ENCODE measurements at places on chromosomes 12 and 14. TPM values are rescaled to one million over a fixed set of nuclear protein-coding genes. Genes with fewer than 3 reads are reported as not detected.

DNA sequence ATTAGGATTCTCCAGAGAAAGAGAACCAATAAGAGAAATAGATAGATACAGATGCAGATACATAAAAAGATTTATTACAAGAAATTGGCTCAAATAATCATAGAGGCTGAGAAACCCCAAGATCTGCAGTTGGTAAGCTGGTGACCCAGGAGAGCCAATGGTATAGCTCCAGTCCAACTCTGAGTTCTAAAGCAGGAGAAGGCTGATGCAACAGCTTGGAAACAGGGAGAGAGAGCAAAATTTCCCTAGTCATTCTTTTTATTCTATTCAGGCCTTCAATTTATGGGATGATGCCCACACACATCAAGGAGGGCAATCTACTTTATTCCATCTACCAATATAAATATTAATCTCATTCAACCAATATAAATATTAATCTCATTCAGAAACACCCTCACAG is 218.2 kb downstream of the PRKD1 start:
- no peak for DNase-seq

DNA sequence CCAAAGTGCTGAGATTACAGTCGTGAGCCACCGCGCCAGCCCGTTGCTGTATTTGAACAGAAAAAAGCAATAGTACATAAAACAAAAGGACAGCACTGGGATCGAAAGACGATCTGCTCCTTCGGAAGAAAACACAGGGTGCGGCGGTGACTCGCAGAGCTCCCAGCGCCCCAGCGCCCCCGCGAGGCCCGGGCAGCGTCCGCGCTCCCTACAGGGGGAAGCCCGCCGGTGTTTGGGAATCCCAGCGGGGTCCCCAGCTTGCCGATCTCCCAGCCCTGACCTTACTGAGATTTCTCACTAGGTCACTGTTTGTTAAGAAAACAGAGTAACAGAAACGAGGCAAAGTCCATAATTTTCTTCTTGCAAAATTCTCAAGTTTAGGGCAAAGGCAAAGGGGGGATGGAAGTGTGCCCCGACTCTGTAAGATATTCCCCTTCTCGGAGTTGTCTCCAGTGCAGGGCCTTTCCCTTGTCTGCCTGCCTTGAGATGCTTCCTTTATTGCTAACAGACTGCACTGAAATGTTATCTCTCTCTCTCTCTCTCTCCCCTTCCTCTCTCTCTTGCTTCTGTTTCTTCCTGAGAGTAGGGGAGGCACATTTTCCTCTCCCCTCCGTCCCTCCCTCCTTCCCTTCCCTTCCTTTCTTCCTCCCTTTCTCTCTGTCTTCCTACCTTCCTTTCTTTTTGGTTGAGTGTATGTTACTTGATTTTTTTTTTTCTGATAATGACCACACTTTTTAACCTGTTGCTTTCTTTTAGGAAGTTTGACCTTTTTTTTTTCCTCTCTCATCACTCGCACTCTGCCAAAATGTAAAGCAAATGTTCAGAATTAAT is 91.9 kb downstream of the TMEM30B start:
- DNase-seq: no peak

DNA sequence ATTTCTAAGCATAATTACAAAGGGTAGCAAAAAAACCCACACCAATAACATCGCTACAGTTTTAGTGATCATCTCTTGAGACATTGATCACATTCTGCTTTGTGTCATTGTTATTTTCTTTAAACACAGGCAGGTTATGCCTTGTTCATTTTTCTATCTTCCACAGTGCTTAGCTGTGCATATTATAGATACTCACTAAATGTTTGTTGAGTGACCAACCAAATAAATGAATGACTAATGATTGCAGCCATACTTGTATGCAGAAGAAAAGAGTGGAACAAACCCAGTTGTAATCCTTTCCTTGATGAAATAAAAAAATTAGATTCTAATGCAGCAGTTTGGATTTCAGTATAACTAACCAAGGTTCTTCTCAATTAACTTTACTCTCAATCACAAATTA is 81.0 kb upstream of the RASSF8 start:
- no peak for DNase-seq

DNA sequence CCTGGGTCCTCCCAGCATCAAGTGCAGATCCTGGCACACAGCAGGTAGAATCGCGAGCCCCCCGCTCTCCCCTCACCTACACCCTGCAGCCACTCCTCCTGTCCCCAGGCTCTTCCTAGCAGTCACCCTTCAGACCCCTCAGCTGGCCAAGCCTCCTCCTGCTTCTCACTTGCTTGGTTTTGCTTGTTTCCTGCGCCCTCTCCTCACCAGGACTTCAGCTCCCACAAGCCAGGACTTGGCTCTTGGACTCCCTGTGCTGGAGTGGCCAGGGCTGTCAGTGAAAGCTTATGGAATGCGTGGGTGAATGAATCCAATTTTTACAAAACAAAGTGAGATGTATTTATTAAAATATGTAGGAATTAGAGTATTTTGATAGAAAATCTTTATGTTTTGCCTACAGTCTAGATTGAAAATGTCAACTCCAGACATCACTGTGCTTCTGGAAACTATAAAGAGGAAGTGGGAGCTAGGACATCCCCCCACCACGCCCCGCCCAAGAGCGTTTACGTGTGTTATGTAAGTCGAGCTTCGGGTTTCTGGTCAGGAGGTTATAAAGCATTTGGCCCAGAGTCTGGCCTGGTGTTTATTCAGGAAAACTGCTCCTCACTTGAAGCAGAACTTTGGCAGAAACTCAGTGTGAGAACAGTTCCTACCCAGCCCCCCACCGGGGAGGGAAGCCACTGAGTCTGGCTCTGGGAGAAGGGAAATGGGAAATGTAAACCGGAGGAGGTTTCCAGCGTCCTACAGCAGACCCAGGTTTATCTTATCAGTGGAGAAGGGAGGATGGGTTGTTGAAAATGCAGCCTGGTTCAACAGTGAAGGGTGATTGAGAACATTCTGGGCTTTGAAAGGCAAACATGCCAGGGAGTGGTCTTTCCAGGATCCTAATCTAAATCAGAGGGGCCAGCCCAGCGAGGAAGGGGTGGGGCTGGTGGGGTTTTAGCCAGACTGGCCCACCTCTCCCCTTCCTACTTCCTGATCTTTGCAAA is 8.8 kb downstream of the ALDH2 start:
- no peak for DNase-seq

GRCh38 chr14:73459959-73460358 is 1.6 kb upstream of the NUMB start:
- DNase-seq: no peak

- DNase-seq: no peak
Observed at GRCh38 chr14:69519204-69520100, 34.9 kb downstream of the PLEKHD1 start.

GRCh38 chr14:90846511-90846910 is 30.3 kb upstream of the TTC7B start:
- peak; percentile 48 for DNase-seq

GRCh38 chr14:54606178-54606577 is 39.2 kb downstream of the SAMD4A start:
- DNase-seq: no peak

GRCh38 chr12:59179231-59179630 is 258.9 kb upstream of the LRIG3 start:
- DNase-seq: no peak

DNA sequence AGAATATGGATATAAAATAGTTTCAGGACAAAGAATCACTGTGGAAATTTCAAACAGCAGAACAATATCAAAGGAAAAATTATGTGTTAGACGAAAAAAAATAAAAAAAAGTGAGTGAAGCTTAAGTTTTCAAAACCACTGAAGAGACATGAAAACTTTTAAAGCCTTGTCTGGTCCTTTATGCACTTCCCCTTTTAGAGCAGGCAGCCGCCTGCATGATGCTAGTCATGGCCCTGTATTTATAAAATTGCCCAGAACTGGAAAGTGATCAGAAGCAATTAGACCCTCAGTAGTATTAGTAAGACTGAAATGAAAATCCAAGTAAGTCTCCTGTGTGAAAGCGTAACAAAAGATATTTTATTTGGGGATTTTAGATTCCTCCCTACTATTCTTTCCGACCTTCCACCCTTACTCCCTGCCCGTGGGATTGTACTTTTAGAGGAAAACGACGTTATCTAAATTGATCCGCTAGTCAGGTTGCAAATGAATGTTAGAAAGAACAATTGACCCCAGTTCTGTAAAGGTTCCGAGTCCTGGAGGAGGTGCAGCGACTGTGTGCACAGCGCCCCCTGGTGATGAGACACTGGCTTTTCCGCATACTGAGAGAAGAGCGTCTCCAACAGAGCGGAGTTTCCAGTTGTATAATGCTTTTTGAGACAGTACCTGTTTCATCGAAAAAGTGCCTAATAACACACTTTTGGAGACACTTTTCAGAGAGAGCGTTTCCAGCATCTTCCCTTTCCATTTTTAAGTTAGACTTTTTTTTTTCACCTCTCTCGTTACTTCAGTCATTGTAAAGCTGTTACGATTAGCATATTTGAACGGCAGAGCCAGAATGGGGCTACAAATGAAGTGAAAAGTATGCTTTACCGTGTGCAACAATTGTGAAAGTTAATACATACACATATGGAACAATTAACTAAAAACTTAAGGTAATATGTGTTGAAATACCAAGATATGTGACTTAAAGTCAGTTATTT is 12.4 kb downstream of the MGST1 start:
- DNase-seq: no peak

DNA sequence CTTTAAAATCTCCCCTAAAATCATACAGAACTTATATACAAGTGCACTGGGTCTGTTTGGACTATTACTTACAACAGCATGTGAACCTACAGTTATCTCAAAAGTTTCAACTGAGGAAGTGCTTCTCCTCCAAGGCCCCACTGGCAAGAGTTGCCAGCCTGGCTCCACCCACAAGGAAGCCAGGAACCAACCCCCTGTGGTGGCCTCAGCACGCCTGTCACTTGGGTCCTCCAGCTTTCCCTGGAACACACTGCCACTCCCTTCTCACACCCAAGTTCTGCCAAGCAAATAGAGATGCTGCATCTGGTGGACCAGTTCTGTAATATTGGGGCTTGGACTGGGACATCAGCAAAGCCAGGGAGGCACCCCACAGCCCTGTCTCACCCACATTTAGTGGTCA is 115.4 kb downstream of the GCH1 start:
- no peak for DNase-seq

DNA sequence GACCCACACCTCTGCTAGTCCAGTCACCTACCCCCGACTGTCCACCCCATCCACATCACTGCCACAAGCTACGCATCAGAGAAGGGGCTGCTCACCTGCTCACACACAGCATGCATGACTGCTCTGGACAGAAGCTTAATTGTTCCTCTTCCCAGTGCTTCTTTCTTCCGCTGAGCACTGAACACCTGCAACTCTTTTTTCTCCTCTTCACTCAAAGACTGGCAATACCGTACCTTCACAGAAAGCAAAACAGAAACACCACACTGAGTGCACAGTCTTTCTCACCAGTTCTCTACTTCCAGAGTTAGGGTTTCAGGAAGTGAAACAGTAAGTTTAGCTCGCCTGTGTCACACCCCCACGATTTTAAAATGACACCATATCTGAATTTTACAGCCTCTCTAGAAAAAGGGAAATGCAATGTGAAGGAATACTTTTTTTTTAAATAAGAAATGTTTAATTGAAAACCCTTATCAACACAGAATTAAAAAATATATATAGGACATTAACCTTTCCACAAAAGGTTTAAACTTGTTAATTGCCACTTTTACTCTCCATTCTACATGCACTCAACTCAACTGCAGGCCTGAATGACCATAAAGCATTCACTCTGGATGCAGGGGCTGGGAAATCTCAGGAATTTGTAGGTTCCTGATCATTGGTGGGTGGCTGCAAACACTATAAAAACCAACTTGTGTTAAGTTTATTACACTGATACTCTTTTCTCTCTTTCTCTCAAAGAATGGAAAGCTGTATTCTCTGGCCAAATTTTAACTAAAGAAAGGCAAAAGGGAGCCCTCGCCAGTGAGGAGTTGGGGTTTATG is 120.0 kb downstream of the PRICKLE1 start:
- DNase-seq: no peak

- no peak for DNase-seq
Observed at GRCh38 chr12:62191491-62192179, 68.6 kb upstream of the USP15 start.

DNA sequence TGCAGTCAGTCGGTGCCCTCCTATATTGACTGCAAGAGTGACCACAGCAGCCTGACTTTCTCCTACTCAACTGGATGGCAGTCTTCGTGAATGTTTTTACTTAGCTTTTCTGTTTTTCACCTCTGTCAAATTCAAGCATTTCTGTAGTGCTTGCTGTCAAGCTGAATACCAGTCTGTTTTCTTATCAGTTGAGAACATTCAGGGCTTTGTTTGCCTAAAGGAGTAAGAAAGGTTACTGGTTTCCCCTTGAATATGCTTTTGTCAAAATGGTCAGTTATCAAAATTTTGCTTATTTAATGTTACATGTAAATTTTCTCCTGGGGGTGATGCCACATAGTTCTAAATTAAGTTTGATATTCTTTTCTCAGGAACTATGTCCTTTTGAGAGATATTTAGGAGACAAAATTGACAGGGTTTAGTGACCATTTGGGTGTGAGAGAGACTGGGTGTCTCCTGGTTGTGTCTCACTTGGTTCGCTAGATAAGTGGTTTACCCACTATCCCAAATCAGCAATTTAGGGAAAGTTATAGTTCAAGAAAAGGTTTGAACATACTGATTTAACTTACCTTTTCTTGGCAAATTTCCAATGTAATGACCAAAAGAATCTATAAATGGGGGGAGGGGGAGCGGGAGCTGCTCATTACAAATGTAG is 366.3 kb downstream of the TMTC2 start:
- no peak for DNase-seq

DNA sequence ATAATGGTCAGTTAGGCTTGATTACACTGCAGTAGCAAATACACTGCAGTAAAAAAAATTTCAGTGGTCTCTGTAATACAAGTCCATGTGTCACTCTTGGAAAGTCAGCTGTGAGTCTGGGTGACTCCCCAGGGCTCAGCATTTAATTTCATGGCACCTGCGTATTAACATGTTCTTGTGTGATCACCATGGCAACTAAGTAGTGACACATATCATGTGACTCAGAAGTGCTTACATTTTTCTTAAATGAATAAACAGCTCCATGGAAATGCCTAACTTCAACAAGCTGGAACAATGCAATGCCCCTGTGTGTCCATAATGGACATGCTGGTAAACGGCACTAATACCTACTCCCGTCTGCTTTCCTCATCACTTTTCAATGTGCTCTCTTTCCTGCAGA is 88.5 kb upstream of the ANO4 start:
- peak; percentile 95 for DNase-seq

DNA sequence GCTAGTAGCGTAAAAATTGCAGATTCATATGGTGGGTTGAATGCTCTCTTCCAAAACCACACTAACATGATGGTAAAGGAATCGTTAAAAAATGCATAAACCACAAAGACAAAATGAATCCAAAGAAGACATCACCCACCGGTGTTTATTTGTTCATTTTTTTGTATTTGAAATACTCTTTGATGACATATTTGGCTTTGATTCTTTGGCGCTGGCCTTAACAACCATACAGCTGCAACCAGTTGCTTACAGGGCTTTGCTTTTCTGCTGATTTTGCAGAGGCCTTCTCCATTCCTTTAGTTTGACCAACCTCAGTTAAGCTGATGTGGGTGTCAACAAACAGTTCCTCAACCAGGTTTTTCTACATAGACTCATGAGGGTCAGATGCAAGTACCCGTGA is 103.5 kb downstream of the CACNA1C start:
- DNase-seq: no peak

FAM90A1 gene
- 0.05 TPM for polyA plus RNA-seq

IL22 gene
- not detected for polyA plus RNA-seq

ESPL1 gene
- polyA plus RNA-seq: 3.7 TPM

KRT79 gene
- 0.09 TPM for polyA plus RNA-seq

TAS2R10 gene
- not detected for polyA plus RNA-seq

ACADS gene
- 3.8 TPM for polyA plus RNA-seq

MORN3 gene
- 0.30 TPM for polyA plus RNA-seq

RPL10L gene
- not detected for polyA plus RNA-seq
